T-helper 2 cell (primary cell): ENCODE measurements at places on chromosomes 4 and X.

DNA sequence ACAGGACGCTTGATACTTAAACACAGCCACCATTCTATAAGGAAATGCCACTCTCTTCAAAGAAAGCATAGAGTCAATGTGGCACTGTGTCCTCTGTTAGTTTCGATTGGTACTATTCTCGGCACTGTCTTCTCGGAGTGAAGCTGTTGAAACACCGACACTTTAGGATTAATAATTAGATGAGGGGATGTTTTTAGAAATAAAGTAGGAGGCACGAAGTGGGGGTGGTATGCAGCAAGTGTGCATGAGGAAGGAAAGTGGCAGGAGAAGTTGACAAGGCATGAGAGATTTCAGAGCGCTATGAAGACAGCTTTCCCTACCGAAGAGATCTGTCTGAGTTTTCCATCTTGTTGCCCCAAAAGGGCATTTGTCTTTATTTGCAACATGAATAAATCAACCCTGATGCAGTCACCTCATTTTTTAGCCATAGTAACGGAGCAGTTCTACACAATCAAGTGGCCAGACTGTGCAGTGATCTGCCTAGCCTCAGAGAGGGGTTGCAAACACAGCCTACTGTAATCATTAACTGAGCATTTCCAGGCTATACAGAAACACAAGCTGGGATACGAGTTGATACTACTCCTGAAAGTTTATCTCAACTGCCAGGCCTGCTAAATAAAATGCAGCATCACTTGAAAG, 8.3 kb downstream of the GPRIN3 start:
- peak; percentile 72 for DNase-seq

- no peak for DNase-seq
Measured at GRCh38 chr4:6813725-6814124, 31.2 kb downstream of the KIAA0232 start.

DNA sequence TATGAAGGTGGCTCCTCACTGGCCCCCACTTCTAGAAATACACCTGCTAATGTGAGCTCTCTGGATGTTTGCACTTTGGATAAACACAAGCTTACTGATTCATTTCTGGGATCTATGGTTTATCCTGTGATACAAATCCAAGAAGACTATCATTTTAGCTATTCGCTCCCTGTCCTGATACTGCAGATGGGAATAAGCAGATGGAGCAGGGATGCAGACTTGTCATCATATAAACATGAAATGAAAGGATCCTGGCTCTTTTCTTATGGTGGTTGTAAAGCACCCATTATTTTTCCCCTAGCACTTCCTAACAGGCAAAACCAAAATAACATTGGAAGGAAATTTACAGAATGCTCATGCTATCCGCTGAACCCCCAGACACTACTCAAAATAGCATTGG, 162.9 kb upstream of the NOCT start:
- no peak for DNase-seq

GRCh38 chr4:52015366-52015765, 4.8 kb downstream of the LRRC66 start:
- DNase-seq: no peak

- DNase-seq: no peak
Measured at GRCh38 chr4:8528713-8529112, 51.5 kb upstream of the GPR78 start.

- no peak for DNase-seq
Measured at GRCh38 chr4:72073816-72074215, 42.0 kb downstream of the NPFFR2 start.

DNA sequence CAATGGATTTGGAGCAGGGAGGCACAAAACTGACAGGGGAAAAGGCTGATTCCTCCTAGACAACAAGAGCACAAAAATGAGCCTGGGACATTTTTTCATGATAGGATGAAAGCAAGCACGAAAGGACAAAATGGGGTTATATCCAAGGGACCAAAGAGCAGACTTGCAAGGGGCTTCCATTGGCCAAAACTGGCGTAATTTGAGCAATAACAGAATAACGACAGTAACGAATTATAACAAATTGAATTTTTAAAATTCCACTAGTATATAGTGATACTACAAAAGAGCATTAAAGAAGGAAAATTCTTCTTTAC, 10.3 kb downstream of the SPP1 start:
- no peak for DNase-seq

GRCh38 chrX:104668550-104668949, 102.6 kb downstream of the IL1RAPL2 start:
- DNase-seq: no peak

DNA sequence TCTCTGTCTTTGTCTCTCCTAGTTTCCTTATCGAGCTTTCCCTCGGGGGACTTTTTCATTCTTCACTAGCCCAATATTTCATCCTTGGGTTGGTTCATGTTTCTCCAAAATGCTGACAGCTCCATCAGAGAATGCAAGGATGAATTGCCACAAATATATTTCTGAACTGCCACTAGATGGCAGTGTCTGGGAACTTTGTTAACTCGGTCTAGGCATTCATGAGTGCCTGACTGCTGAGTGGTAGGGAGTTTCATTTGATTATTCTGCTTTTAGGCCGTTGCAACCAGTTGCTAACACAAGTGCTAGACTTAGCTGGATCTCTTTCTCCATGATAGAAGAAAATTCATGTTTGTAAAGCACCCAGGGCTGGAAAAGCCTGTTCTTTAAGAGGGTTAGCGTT, 73.5 kb upstream of the RAP2C start:
- DNase-seq: no peak

GRCh38 chr4:91448668-91449330, 855.0 kb upstream of the GRID2 start:
- DNase-seq: no peak

GRCh38 chr4:154078504-154079350, 289.8 kb upstream of the SFRP2 start:
- no peak for DNase-seq

GRCh38 chr4:151325111-151325948, at the start of gene SH3D19:
TSS of gene SH3D19 (minus strand) at chr4:151325605. CDS start at chr4:151325352, 253 bp downstream.
- DNase-seq: no peak

- DNase-seq: no peak
Measured at GRCh38 chr4:152618971-152619370, 60.8 kb downstream of the TMEM154 start.

GRCh38 chr4:83535520-83536361, at the start of gene GPAT3:
TSS of gene GPAT3 (plus strand) at chr4:83536108. CDS start at chr4:83536623, 515 bp downstream.
- peak; percentile 71 for DNase-seq

- no peak for DNase-seq
Measured at GRCh38 chrX:105753411-105753810, 68.9 kb upstream of the NRK start.

GRCh38 chrX:148825696-148826095, 325.3 kb downstream of the AFF2 start:
- no peak for DNase-seq
